Thymus (tissue), 14 donors: ENCODE measurements at places on chromosomes 3 and 15. TPM values are rescaled to one million over a fixed set of nuclear protein-coding genes. Genes with fewer than 3 reads are reported as not detected.

DNA sequence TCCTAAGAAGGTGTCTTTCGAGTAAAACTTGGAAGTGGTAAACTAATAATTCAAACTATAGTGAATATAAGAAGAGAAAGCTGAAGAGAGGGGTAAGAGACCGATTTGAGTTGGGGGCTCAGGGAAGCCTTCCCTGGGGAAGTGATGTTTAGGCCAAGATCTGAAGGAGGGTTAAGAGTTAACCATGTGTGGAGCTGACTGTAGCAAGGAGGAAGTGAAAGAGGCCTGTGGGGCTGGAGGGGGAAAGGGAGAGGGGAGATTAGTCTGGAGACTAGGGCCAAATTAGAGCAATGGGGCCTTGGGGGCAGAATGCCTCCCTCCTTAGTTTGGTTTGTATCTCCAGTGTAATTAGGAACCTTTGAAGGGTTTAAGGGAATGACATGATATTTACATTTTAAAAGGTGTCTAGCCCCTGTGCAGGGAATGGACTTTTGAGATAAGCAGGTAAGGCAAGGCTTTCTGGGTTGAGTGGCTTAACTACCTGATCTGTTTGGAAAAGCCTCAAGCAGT, 2.2 kb downstream of the ZNF592 start:
- H3K36me3 ChIP-seq, result peaks cover 9% of the 10 kb centered on the region
- H3K27me3 ChIP-seq, result no peaks in the 10 kb centered on the region
- no peak for DNase-seq

Gene GAP43
- total RNA-seq, result 0.42 TPM

DNA sequence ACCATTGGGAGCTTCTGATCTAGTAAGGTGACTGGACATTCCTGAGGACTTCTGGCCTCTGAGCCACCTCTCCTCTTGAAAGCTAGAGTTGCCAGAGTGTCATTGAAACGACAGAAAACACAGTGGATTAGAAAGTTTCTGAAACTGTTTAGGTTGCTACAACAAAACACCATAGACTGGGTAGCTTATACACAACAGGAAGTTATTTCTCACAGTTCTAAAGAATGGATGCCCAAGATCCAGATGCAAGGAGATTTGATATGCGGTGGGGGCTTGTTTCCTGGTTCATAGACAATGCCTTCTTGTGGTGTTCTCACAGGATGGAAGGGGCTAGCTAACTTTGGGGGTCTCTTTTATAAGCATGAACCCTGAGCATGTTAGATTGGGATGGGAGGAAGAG, 43.3 kb upstream of the ZNF385D start:
- no peak overlapping the region for H3K4me3 ChIP-seq
- no peaks in the 10 kb centered on the region for H3K36me3 ChIP-seq
- H3K4me1 ChIP-seq, result no peaks in the 10 kb centered on the region
- H3K27me3 ChIP-seq, result no peaks in the 10 kb centered on the region

Gene CD80
- total RNA-seq, result 6.2 TPM

Gene SEMA6D
- 7.6 TPM for total RNA-seq

Gene FEZF2
- total RNA-seq, result 2.9 TPM

Gene CIB2
- 50.6 TPM for total RNA-seq
